ENCODE measurements at places on chromosomes 4 and X. TPM values are rescaled to one million over a fixed set of nuclear protein-coding genes. Genes with fewer than 3 reads are reported as not detected.

Gene CTAG1A
- 0.07 TPM for polyA plus RNA-seq

DNA sequence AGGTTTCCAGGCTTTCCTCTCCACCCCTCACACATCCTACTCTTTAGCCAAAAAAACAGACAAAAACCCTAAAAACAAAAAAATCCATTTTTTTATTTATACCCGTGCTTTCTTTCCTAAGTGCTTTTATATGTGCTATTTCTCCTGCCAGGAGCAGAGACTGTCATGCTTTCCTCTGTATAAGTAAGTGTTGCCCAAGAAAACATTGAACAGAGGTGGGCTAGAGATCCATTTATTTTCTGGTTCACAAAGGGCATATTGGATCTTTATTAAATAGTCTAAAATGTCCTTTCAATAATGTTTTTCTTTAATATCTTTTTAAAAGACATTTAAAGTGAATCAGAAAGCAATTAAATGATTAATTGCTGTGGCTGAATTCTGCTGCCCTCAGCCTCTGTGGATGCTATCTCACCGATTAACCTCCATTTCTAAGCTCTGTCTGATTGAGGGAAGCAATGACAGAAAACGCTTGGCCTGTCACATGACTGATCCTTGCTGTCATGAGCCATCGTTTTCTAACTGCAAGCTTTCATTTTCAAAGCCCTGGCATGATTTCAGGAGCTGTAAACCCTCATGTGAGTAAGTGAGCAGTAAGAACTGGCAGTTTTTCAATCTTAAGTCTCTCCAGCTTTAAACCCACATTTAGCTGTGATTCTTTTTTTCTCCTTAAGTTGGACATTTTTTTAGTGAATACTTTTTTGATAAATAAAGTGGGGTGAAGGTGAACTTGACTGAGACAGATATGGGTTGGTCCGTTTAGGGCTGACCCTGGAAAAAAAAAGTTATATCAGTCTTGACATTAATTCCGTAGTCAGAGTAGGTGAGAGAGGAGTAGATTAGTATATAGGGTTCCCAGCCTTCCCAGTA, 180.7 kb upstream of the PGRMC2 start:
- DNase-seq, result no peak

DNA sequence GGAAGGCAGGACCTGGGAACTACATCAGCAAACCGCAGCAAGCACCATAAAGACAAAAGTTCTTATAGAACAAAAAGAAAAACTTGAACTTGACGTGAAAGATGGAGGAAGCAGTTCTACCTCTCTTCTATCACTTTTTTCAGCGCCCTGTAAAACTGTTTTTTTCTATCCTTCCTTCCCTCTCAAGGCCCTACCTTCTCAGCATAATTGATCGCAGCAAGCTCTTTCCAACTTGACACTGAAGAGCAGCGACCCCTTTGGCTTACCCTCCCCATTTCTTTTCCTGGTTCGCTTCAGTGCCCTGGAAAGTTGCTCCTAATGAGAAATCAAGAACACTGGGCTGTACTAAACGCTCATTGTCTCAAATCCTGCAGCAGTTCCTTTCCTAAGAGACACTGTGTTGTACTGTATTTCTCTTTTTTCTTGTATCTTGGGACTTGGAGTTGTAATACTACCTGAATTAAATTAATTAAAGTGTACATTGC, 150.6 kb upstream of the SLC4A4 start:
- peak; percentile 9 for DNase-seq

DNA sequence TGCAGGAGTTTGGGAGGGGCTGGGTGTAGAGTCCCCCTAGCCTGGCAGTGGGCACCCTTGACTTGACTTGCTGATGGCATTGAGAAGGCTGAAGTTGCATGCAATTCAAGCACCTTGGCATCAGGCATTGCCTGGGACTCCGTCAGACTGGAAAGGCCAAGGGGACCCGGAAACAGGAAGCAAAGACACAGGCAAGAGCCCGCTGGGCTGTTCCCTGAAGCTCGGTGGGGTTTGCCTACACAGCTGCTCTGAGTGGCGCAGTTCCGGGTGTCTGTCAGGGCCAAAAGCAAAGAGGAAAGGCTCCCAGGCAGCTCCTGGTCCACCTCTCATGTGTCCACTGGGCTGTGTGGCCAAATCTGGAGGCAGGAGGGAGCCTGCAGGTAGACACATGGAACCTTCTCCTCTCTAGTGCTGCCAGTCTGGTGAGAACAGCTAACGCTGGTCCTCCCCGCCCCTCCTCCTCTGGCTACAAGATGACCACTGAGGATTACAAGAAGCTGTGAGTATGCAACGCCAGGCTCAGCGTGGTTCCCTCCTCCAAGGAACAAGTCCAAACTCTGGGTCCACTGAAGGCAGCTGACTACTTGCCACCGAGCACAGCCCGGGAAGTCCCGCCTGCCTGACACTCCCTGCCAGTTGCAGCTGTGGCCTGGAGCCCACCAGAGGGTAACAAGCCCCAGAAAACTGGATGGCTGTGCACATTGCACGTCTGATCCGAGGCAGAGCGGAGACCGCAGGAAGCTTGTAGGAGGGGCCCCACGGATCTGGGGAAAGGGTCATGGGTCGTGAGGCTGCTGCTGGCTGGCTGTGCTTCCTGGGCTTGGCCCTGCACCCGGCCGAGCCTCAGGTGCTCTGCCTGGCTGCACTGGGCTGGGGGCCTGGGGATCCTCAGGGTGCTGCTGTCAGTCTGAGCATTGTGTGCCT, 20.1 kb downstream of the ZNF185 start:
- no peak for DNase-seq

GRCh38 chr4:7995135-7995534, 55.5 kb upstream of the AFAP1 start:
- no peak for DNase-seq
